Large intestine (tissue), 12 donors: ENCODE measurements at places on chromosomes 11 and 22.

DNA sequence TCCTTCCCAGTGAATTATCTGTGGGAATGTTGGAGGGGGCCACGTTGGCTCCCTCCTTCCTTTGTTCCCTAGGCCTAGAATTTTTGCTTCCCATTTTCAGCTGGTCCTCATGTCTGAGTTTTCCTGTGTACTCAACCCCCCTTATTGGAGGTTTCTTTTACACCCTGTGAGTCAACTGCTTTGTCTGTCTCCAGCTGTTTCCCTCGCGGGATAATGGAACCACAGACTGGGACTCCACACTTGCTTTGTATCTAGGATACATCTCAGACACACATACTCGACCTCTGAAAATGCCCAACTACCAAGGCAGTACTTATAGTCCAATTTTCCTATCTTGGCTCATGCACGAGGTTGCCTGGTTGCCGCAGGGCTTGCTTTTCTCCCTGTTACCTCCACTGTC, 352.7 kb upstream of the MPPED2 start:
- no peak for DNase-seq

DNA sequence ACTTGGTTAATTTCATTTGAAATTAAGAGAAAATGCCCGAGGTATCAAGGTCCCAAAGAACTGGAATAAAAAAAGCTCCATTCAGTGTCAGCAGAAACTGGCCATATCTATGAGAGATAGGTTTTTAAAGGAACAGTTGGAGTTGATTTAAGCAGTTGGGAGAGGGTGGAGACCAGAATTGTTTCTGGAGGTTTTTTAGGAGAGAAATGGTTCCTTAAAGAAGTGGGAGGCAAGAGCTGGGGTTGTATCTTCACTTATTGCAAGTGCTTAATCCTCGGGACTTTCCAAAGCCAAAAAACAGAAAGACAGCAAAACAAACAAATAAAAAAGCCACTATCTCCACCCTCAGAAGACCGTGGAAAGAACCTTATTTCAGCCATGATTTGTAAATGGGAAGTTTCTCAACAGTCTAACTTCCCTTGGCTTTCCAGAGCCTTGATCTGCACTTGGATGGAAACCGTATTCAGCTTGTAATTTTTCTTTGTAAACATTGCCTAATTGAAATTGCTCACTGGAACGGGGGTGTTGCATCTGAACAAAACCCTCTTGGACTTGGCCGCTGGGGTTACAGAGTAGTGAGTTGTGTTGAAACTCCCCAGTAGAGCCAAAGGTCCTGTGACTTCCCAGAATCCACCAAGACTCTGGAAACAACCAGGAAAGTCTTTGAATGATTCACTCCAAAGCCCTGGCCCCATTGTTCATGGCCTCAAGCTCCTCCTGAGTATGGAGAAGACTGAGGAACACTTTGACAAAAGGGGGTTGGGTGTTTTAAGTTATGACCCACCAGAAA, 115.6 kb downstream of the SLC1A2 start:
- DNase-seq, result no peak

DNA sequence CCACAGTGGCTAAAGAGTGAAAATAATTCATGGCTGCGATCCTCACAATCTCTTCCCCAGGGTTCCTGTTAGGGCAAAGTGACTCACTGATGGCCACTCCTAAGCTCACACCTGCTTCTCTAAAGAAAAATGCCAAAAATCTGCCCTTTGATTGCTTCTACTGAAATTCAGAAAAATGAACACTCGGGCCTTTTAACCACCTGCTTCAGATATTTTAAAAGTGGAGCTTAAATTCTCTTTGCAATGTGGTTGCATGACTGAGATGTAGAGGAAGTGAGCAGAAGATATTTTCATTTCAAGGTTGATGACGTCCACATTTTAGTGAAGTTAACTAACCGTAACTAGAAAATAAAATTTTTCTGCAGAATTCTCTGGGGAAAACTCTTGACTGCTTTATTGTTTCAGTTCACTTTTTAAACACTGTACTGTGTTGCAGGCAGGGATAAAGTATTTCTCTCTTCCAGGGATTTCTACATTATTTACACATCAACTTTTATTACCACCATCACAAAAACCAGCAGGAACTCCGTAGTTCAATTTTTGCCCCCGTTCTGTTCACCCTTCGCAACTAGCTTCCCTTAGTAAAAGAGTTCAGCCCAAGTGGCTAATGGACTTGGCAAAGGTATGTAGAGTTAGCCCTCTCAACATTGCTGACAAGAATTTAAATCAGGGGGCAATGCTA, 8.5 kb downstream of the RAB30 start:
- DNase-seq, result no peak

DNA sequence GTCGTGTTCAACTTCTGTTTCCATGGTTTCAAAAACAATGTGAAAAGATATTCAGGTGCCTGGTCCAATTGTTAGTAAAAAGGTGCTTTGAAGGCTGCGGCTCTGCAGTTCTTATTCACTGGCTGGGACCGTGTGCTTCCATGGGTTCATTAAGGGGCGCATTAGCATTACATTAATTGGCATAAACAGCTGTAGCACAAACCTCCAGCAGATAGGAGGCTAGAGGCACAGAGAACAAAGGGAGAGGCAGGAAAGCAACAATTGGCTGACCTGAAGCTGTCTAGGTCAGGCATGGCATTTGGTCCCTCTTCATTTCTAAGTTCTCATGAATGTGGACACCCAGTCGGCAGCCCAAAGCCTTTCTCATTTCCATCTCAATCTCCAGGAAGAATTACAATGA, 16.6 kb downstream of the PAK1 start:
- DNase-seq, result no peak

GRCh38 chr11:506995-507726, at the start of gene RNH1:
Gene RNH1, minus strand, starts transcription at chr11:507242. Its CDS starts 5,080 bp downstream, at chr11:502162.
- DNase-seq, result peak; percentile 92

DNA sequence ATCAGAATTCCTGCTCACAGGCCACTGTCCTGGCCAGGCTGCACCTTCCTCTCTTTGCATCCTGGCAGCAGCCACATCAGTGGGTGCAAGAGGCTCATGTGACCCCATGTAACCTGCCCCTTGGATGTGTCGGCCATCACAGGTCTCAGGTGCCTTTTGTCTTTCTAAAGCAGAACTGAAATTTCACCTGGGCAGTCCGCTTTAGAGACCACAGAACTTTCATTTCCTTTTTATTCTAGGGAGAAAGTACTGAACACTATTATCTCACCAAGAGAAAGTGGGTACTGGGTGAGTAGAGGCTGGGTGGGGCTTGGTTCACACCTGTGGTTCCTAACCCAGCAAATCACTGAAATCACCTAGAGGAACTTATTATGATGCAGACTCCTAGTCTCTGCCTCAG, 51.7 kb upstream of the NUP160 start:
- no peak for DNase-seq

- no peak for DNase-seq
Measured at GRCh38 chr22:43566021-43566420, 154.2 kb downstream of the MPPED1 start.

DNA sequence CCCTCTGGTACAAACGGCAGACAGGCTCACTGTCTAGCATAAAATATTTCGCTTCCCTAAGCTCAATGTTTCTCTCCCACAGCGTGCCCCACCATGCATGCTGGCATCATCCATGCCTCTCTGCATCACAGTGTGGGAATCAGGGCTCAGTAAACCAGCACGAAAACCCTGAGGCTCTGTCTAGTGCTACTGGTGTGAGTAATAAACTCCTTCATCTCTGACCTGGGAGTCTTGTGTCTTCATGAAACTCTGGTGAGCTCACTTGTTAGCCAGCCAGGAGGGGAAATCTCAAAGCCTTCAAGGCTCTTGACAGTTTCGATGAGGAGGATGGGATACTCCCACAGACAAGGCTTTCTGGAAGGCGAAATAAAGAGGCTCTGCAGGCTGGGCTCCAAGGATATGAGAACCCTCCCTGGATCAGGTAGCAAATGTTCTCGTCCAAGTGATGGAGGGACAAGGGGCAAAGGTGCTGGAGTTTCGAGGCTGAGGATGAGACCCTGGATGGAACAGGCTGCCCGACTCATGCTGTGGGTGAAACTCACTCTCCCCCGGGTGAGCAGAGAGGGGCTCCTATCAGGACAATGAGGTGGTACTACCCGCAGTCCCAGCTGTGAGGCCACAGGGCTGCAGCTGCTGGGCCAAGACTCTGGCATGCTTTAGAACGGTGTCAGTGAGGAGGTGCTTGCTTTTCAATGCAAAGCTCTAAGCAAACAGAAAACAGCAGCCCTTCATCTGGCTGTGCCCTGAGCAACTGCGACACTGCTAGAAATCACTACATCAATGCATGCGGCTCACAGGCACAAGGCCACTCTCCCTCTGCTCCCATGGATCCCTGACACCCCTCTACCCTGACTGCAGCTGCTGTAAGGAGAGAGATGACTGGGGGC, 69.3 kb downstream of the SHANK2 start:
- no peak for DNase-seq

DNA sequence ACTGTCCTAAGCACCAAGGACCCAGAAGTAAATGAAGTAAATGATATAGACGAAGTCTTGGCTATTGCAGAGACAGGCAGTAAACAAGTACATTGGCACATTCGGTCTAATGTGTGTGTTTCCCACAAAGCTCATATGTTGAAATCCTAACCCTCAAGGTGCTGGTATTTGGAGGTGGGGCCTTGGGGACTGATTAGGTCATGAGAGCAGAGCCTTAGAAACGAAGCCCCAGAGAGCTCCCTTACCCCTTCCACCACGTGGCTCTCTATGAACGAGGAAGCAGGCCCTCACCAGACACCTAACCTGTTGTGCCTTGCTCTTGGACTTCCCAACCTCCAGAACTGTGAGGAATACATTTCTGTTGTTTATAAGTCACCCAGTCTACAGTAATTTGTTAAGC, 14.9 kb downstream of the CLMP start:
- DNase-seq, result no peak

GRCh38 chr11:118888398-118888797, 4.7 kb downstream of the CXCR5 start:
- no peak for DNase-seq

GRCh38 chr22:39135092-39135896, 17.2 kb downstream of the CBX7 start:
- DNase-seq, result no peak

- DNase-seq, result no peak
Measured at GRCh38 chr22:47444746-47445065, 682.3 kb downstream of the TBC1D22A start.

DNA sequence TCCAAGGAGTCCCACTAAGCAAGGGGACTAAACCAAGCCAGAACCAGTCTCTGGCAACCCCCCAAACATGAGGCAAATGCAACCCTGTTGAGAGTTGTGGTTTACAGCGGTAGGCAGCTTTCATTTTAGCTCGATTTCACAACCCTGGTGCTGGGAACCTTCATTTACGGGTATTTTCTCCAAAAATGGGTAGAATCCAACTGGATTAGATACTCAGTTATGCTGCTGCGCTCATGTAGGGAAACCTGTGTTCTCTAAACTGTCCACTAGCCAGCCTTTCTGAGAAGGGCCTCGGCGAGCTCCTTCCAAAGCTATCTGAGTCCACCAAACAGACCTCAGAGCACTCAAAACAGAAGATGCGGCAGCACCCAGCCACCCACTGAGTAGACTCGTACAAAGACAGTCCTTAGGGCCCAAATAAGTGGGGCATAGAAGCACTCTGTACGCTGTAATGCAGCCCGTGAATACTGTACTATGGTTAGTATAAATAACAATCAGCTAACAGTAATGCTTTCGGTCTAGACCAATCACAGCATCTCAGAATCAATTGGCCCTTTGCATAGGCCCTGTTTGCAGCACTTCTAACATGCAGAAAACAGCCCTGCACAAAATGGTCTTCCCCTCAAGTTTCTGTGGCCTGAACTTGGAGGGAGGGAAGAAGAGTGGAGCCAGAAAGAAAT, 104.7 kb downstream of the ETS1 start:
- DNase-seq, result no peak

- DNase-seq, result no peak
Measured at GRCh38 chr22:30309951-30310741, 16.6 kb downstream of the TBC1D10A start.

- no peak for DNase-seq
Measured at GRCh38 chr11:119783466-119784400, 54.7 kb upstream of the NECTIN1 start.

DNA sequence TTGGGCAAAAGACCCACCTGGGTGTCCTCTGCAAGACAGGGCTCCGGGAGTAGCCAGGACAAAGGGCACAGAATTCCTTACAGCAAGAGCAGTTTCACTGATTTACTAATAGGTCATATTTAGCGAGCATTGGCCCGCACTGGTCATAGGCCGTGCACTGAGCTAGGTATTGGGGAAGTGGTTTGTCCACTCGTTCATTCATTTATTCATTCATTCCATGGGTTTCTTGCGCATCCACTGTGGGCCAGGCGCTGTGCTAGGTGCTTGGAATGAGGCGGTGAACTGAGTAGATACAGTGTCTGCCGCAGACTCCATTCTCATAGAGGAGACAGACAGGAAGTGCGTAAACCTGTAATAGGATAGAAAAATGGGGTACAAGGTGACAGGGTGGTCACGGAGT, 13.2 kb upstream of the LINC01488 start:
- DNase-seq, result peak; percentile 59

DNA sequence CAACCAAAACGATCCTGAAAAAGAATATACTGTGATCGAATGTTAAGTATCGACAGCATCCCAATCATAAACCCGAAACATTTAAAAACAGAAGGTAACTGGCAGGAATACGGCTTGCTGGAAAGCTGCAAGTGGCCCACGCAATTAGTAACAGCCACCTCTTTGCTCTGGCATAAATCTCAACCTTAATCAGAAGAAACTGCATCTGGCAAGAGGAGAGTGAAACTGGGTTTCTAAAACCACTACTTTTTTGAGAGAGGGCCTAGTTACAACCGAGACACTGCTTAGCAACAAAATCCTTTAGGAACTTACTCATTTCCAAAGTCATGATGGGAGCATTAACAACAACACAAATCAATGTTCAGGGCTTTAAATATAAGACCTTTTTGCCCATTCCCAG, 7.9 kb downstream of the NCAPD3 start:
- DNase-seq, result no peak

- no peak for DNase-seq
Measured at GRCh38 chr22:21033895-21034294, 1.5 kb upstream of the SLC7A4 start.

GRCh38 chr11:15985860-15986139, 370.5 kb downstream of the SOX6 start:
- no peak for DNase-seq

- no peak for DNase-seq
Measured at GRCh38 chr11:33258631-33259205, 1.5 kb downstream of the HIPK3 start.

GRCh38 chr11:120625565-120625964, 114.0 kb downstream of the GRIK4 start:
- no peak for DNase-seq

DNA sequence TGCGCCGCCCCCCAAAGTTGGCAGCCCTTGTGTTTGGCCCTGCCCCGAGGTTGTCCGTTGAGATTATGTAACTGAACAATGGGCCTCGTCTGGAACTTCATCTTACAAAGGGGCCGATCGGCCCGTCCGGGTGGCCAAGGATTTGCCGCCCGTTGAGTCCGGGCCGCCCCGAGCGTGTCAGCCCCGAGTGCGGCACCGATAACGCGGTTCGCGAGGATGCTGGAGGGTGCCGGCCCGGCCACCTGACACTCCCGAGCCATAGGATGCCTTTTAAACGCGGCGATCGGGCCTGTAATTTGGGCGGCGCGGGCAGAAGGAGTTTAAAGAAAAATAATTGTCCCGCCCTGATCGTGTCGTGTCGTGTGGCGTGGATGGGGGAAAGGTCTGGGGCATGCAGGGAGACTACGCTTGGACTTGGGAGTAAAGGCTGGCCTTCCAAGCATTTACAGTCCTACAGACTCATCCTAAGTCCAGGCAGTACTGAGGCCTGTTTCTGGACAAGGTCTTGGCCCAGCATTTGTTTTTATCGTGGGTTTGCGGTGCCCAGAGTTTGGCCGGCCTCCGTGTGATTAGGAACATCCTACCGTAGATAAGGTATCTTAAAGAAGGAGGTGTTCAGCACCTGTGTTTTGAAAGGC, 1.3 kb downstream of the WEE1 start:
- no peak for DNase-seq
